Stimulated activated CD4-positive, alpha-beta T cell treated with anti-CD3 and anti-CD28 coated beads, Interleukin-15, amount 100 ng/mL, for 1 hour (primary cell): ENCODE measurements at places on chromosomes 16 and 17.
A peak's percentile ranks its signal among the peaks of the same experiment; 100 is the strongest.

DNA sequence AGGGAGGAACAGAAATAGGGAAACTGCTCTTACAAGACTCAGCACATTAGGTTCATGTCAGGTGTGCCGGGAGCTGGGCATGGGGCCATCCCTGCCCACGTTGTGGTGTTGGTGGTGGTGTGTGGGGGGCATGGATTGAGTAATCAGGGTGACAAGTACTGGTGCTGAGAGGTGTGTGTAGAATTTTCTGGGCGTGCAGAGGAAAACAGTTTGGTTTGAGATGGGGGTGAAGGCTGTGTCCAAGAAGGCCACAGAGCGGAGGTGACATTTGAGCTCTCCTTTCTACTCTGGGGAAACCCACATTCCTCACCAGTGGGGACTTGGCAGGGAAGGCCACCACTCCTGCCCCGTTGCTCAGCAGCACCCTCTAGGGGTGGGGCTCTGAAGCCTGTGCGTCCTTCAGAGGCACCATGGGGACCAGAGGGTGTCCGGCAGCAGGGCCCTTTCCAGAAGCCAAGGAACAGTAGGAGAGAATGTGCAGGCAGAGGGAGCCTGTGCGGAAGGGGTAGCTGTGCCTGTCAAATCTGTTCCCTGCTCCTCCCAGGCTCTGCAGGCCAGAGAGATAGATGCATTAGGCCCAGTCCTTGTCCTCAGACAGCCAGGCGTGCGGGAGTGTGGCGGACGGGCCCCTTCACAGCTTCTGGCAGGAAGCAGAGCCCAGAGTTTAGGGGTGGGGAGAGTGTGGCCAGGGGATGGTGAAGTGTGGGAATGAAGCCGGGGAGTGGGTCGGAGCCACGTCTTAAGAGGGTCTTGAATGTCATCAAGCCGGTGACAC lies 48.7 kb upstream of the GSE1 start:
- DNase-seq: no peak

DNA sequence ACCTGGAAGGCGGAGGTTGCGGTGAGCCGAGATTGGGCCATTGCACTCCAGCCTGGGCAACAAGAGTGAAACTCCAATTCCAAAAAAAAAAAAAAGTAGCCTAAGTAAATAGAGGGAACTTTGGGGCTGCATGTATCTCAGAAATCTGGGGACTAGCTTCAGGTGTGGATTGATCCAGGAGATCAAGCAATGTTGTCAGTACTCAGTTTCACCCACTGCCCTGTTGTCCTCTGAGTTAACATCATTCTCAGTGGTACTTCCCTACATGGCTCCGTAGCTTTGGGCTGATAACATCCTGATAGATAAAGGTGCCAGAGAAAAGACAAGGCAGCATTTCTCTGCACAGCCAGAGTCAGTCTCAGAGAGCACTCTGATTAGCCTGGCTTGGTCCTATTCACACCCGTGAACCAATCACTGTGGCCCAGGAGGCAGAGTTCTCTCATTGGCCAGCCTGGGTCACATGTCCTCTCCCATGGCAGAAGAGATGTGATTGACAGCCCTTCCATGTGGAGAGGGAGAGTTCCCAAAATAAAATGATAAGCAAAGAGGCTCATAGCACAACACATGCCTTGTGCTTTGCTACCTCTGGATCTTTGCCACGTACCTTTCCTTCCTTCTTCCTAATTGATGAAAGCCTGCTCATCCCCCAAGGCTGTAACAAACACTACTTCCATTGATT lies 99.6 kb downstream of the ABCC1 start:
- DNase-seq: no peak

- DNase-seq: no peak
These were observed 8.8 kb downstream of the RPL19 start for GRCh38 chr17:39208893-39209292.

DNA sequence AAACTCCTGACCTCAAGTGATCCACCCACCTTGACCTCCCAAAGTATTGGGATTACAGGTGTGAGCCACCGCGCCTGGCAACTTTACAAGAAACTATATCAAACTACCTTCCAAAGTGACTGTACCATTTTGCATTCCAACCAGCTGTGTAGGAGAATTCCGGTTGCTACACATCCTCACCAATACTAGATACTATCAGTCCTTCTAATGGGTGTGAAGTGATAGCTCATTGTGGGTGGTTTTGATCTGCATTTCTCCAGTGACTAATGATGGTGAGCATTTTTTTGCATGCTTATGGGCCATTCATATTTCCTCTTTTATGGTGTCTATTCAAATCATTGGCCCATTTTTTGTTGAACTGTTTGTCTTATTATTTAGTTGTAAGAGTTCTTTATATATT lies 37.7 kb downstream of the SCNN1B start:
- no peak for DNase-seq

- no peak for DNase-seq
These were observed 15.0 kb downstream of the SLC38A8 start for GRCh38 chr16:84027625-84028024.

DNA sequence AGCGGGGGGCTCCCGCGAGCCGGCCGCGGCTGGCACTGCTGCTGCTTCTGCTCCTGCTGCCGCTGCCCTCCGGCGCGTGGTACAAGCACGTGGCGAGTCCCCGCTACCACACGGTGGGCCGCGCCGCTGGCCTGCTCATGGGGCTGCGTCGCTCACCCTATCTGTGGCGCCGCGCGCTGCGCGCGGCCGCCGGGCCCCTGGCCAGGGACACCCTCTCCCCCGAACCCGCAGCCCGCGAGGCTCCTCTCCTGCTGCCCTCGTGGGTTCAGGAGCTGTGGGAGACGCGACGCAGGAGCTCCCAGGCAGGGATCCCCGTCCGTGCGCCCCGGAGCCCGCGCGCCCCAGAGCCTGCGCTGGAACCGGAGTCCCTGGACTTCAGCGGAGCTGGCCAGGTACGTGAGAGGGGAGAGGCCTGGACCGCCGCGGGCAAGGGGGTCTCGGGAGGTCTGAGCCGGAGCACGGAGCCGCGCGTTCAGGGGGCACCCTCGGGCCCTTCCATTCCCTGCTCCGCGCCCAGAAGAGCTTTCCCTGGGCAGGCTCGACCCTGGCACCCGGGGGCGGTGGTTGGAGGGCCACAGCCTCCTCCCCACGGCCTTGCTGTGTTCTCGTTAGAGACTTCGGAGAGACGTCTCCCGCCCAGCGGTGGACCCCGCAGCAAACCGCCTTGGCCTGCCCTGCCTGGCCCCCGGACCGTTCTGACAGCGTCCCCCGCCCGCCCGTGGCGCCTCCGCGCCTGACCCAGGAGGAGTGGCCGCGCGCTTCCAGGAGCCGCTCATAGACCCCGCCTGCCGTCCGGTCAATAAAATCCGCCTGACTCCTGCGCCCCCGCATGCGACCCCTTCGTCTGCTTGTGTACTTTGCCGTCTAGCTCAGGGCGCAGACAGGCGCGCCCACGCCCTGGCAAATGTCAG lies 591 bp downstream of the NPW start:
- DNase-seq: no peak

GRCh38 chr17:6421700-6422604 lies 13.0 kb downstream of the AIPL1 start:
- DNase-seq: peak; percentile 38

GRCh38 chr16:2236337-2237101 lies at the start of gene DNASE1L2:
Gene DNASE1L2 (plus strand): TSS chr16:2236444. CDS start chr16:2236817, 373 bp downstream.
- no peak for DNase-seq

DNA sequence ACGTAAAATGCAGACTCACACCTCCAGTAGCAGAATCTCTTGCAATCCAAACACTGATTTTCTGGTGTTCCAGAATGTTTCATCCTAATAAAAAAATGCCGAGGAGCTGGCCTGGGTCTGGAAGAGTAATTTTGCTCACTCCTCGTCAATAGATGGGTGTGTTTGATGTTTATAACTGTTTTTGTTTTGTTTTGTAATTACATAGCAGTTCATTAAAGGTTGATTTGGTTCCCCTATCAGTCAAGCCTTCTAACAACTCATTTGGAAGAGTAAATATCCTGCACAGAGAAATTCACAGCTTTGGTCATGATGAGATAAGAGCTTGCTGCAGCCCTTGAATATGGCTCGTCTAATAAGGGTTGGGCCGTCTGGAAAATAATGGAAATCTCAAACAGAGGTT lies 36.8 kb upstream of the ELAC2 start:
- no peak for DNase-seq

DNA sequence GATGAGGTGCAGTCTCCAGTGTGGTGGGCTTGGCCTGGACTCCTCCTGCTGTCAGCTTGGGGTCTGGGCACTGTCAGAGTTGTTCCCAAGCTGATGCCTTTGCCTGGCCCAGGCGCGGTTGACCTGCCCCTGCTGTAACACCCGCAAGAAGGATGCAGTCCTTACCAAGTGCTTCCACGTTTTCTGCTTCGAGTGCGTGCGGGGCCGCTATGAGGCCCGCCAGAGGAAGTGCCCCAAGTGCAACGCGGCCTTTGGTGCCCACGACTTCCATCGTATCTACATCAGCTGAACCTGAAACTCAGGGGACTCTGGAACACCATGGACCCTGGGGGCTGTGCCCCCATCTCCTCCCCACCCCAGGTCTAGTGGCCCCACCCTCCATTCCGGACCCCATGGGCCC lies 11.7 kb downstream of the RNF40 start:
- no peak for DNase-seq

GRCh38 chr16:81151648-81152310 lies 55.6 kb upstream of the GCSH start:
- DNase-seq: no peak

- no peak for DNase-seq
These were observed 7.4 kb downstream of the CMIP start for GRCh38 chr16:81451753-81452680.

GRCh38 chr17:48056246-48056745 lies 8.1 kb downstream of the NFE2L1 start:
- DNase-seq: no peak

- no peak for DNase-seq
These were observed 10.2 kb upstream of the KRT20 start for GRCh38 chr17:40895106-40895730.

DNA sequence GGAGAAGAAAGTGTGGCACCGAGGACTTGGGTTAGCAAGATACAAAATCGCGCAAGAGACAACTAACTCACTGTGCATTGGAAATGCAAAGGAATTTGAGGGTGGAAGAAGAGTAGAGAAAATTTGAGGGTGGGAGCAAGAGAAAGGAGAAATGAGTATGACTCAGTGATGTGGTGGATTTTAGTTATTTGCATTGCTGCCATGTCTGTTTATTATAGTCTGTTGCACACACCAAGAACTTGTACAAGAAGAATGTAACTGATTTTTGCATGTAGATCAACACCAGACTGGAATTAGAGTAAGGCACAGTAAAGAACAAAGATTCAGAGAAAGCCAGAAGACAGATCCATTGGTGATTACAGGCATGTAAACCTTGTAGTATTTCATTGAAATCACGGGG lies 71.6 kb upstream of the SMIM36 start:
- no peak for DNase-seq

GRCh38 chr16:6207580-6207979 lies 1110.0 kb upstream of the EEF2KMT start:
- no peak for DNase-seq

- no peak for DNase-seq
These were observed 83.6 kb upstream of the NKD1 start for GRCh38 chr16:50464325-50465290.

DNA sequence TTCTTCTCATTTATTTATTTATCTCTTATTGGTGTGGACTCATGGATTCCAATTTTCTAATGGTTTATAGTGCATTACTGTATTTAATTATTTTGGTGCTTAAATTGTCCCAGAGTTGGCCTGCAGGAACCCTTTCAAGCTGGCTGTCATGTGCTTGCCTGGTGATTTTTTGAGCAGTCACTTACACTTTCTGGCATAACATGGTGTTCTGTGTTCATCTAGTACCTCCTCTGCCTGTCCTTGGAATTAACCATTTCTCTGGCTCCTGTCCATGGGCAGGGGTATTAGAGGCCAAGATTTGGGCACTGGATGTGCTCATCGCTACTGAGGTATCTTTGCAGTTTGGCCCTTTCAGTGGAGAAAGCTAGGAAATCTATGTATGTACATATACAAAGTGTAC lies 67.0 kb downstream of the CLEC16A start:
- DNase-seq: no peak

GRCh38 chr16:83802554-83803205 lies 5.1 kb upstream of the HSBP1 start:
- DNase-seq: no peak

DNA sequence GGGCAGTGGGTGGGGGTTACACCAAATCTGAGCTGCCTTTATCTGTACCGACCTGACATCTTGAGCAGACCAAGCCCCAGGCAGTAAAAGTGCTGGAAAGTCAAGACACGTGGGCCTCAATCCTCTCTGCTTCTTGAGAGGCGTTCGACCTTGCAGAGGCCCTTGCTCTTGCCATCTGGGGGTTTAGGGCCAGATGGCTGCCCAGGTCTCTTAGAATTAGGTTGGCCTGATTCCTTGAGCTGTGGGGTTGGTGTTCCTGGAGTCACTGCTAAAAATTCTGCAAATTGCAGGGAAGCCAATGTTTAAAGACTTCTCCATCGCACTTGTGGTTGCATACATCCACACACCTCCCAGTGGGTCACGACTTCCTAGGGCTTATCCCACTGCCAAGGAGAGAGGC lies 238.2 kb upstream of the ASIC2 start:
- no peak for DNase-seq

DNA sequence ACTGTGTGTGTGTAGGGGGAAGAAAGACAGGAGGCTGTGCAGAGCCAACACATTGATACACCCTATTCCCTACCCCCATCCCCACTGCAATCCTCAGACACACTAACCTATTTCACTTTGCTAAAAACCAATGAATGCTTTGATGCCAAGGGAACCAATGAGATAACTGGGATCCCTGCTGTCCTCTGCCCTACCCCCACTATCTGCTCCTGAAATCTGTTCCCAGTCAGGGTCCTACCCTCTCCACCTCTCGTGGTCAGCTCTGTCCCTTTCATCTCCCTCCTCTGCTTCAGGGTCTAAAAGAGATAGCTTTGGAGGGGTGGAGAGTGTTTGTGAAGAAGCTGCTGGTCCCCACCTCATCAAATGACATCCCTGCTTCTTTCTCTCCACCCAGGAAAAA lies 19.1 kb upstream of the SP6 start:
- DNase-seq: no peak

GRCh38 chr16:48106446-48106845 lies 49.3 kb downstream of the ABCC12 start:
- no peak for DNase-seq

- no peak for DNase-seq
These were observed 82.9 kb downstream of the SDR42E1 start for GRCh38 chr16:81928271-81928918.

DNA sequence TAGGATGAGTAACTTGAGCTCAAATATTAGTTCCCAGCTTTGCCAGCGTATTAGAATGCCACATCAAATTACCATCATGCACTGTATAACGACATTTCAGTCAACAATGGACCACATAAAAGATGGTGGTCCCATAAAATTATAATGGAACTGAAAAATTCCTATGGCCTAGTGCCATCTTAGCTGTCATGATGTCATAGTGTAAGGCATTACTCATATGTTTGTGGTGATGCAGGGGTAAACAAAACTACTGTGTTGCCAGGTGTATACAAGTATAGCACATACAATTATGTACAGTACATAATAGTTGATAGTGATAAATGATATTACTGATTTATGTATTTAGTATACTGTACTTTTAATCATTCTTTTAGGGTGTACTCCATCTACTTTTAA lies 54.4 kb upstream of the NETO2 start:
- DNase-seq: no peak
